NCI-H510A (cell line): ENCODE measurements at places on chromosomes 5 and 9.

GRCh38 chr5:172165465-172165864 lies 22.6 kb downstream of the STK10 start:
- DNase-seq = no peak

- DNase-seq = no peak
Observed at GRCh38 chr5:39216631-39217030, 2.7 kb downstream of the FYB1 start.

- DNase-seq = no peak
Observed at GRCh38 chr5:80124121-80124918, 89.2 kb downstream of the THBS4 start.

DNA sequence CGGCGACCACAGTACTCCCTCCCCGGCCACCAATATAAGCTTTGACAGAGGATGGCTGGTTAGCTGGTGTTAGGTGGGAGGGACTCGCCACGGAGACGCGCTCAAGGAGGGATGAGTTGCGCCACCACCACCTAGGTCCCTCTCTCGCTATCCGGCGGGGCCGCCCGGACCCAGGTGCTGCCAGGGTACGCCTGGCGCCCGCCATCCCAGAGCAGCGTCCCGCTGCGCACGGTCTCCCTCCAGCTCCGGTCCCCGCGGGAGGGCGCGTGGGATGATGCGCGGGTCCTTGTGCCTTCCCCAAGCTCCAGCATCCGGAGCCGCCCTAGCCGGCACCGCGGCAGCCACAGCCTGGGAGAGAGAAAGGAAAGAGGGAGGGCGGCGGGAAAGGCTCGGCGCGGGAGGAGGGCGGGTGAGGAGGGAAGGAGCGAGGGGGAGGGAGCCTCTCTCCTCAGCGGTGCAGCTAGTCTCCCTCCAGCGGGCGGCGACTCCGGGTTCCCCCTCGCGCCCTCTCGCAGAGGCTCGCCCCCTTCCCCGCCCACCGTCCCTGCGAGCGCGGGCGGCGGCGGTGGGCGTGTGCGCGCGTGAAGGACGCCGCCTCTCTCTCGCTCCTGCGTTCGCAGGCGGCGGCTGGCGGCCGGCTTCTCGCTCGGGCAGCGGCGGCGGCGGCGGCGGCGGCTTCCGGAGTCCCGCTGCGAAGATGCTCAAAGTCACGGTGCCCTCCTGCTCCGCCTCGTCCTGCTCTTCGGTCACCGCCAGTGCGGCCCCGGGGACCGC lies at the start of gene CAMK4:
CAMK4 (plus strand) TSS at position 598 of the 774 bp plus-strand sequence; CDS start at position 698, 100 bp downstream.
- peak; percentile 63 for DNase-seq

DNA sequence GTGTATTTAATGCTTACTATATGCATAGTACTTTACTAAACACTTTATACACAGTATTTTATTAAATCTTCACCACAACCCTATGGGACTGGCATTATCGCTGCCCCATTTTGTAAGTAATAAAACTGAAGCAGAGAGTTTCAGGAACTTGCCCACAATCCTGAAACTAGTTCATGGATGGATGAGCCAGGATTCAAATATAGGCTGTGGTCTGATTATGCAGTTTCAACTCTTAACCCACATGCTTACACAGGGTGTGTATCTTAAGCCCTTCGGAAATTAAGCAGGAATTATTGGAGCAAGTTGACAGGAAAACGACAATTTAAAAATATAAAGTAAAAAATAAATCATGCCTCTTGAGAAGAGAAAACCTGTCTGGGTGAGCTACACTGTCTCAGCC lies 109.0 kb downstream of the ATP10B start:
- no peak for DNase-seq

GRCh38 chr9:129897263-129897662 lies 62.0 kb downstream of the USP20 start:
- no peak for DNase-seq

DNA sequence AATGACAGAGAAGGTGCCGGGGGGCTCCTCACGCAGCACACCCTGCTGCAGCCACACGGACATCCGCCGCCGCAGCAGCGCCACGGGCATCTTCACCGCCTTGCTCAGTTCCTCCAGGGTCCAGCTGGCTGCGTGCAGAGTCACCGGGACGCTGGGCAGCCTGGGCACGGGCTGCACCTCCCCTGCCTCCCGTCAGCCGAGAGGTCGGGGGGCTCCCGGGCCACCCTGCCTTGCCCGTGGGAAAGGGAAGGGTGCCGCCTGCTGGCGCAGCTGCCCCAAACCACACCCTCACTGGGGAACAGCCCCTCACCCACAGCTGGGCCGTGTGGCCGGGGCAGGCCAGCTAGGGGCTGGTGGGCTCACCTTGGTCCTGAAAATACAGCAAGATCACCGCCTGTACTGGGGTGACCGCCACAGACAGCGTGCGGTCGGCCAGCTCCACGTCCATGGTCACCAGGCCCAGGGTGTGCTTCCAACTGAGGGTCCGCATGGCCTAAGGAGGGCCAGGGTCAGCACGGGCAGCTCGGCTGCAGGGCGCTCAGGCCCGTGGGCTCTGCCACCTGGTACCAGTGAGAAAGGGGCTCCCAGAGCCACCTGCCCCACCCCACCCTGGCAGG lies 3.6 kb upstream of the TMEM210 start:
- no peak for DNase-seq

GRCh38 chr5:76099756-76100155 lies 16.6 kb downstream of the SV2C start:
- no peak for DNase-seq

GRCh38 chr5:158824241-158824882 lies 275.4 kb downstream of the EBF1 start:
- DNase-seq = no peak

DNA sequence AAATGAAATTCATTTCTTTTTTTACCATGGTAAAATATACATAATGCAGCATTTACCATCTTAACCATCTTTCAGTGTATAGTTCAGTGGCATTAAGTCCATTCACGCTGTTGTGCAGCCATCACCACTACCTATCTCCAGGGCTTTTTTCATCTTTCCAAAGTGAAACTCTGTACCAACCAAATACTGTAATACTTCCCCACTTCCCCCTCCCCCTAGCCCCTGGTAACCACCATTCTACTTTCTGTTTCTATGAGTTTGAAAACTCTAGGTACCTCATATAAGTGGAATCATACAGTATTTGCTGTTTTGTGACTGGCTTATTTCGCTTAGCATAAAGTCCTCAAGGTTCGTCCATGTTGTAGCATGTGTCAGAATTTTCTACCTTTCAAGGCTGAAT lies 23.4 kb downstream of the SPAAR start:
- DNase-seq = no peak

- DNase-seq = no peak
Observed at GRCh38 chr9:89611425-89611824, 6.6 kb downstream of the GADD45G start.

DNA sequence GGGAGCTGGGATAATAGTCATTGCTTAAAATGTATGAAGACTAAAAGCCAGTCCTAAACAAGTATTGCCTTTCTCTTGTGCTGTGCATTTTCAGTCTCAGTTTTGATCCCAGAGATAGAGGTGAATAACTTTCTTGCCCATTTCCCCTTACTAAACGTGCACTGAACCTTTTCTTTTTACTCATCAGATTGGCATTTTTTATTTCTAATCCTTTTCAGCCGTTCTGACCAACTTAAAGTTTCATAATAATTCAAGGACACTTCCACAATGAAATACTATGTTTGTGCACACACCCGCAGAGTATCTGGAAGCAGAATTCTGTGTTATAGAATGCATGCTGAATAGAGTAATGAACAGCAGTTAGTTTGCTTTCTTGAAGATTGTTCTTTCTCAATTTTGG lies 343.6 kb downstream of the LRRC70 start:
- DNase-seq = no peak

DNA sequence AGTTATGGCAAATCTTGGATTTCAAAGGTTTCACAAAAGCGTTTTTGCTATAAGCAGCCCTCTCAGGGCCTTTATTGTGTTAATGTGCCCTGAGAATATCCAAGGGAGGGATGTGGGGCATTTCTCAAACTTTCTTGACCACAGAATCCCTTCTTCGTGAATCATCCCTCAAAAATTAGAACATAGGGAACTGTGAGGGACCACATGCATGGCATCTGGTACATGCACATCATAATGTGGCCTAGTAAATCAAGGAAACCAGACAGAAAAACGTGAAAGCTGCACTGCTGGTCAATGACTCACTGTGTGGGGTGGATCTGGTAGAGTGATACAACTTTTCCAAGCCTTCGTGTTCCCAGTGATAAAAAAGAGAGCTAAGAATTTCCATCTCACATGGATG lies 22.4 kb downstream of the DDX31 start:
- no peak for DNase-seq

GRCh38 chr5:129724647-129725046 lies 23.2 kb upstream of the MINAR2 start:
- DNase-seq = no peak

DNA sequence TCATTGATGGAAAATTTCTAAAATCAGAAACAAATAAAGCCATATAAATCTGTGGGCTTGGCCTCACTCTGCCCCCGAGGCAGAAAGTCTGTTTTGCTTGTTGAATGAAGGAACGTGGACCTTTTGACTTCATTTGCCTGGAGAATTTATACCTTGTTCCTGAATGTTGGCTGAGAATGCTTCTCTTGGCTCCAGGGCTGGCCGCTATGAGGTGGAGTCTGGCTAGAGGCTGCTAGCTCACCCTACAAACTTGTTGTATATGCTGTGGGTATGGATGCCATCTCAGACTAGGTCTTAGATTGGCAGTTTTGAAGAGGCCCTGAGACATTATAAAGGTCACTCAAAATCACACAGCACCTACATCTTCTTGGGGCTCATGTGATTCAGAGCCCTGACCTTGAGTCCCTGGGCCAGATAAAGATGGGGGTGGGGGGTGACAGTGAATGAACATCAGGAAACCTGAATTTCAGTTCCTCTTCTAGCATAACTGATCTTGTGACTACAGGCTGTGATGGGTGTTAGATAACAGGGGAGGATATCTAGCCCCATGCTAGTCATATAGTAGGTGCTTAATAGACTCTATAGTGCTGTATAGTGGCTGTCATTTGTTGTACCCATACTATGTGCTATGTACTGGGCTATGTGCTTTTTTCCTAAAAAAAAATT lies 2.8 kb downstream of the GM2A start:
- no peak for DNase-seq

GRCh38 chr5:41610386-41610785 lies 100.0 kb upstream of the PLCXD3 start:
- DNase-seq = no peak

DNA sequence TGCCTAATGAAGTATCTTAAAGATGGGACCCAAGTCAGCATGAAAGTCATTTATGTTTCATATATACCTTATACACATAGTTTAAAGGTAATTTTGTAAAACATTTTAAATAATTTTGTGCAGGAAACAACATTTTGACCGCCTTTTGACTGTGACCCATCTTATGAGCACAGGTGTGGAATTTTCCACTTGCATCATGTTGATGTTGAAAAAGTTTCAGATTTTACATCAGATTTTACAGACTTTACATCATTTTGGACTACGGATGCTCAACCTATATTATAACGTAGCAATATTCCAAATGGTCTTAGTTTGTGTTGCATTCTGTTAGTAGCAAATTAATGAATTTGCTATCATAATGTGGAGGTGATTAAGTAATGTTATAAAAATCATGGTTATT lies 21.7 kb upstream of the FAM120AOS start:
- no peak for DNase-seq

GRCh38 chr9:95479330-95479729 lies 37.4 kb downstream of the PTCH1 start:
- DNase-seq = no peak

- no peak for DNase-seq
Observed at GRCh38 chr5:139752506-139753473, 42.8 kb upstream of the PSD2 start.

GRCh38 chr9:89038382-89039103 lies 47.3 kb downstream of the S1PR3 start:
- no peak for DNase-seq

- DNase-seq = no peak
Observed at GRCh38 chr5:119445544-119445943, 6.8 kb upstream of the HSD17B4 start.

- DNase-seq = peak; percentile 25
Observed at GRCh38 chr5:83608122-83608521, 112.5 kb downstream of the HAPLN1 start.

- peak; percentile 66 for DNase-seq
Observed at GRCh38 chr5:10607023-10607665, 43.3 kb downstream of the ANKRD33B start.

DNA sequence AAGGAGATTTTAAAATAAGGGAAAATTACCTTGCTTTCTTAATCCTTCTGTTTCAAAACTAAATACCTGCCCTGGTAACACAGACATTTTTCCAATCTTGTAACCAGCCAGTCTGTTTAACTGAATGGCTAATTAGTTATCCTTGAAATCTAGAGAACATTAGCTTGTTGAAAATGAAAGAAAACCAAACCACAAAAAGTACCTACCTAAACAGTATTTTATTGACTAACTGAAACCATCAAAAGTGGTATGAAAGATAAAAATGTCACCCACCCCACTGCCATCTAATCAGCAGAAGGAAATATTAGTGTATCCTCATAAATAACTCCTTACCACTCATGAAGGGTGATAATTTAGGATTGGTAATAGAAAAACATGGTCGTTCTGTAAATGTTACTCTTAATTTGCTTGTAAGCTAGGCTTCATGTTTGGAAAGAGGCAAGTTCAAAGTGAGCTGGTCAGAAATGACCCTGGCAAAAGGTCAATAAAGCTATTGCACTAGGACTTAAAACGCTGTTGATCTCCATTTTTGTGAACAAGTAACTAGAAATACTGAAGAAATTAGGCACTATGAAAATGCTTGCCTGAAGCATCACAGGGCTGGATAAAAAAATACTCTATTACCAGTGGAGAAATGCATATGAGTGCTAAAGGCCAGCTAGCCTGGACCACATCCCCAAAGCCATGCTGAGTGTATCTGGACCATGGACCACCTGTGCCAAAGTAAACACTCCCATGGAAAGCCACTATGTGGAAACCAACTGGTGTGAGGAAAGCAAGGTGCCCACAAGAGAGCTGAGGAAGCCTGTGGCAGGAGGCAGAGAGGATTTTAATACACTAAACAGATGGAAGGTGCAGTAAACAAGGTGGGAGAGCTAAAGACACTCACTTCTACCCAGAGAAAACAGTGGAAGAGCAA lies 8.4 kb downstream of the SEMA5A start:
- DNase-seq = no peak

DNA sequence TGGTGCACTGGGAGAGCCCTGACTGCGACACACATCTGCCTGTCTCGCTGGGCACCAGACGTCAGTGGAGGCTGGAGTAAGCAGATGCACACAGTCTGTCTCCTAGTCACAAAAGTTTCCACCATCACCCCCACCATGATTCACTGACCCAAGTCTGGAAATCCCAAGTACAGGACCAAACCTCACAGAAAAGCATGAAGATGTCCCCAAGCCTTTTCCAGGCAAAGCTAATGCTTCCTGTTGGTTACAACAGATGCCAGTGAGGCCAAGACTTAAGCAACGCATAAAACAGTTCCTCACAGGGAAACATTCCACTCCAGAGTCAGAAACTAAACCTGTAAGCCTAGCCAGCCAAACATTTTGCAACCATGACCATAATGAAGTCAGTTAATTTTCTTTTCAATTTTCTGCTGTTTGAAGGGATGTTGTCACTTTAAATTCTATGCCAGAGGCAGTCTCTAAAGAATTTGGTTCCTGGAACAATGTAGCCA lies 259.3 kb upstream of the SLC30A5 start:
- no peak for DNase-seq
